ENCODE measurements at places on chromosomes 3 and 15.

DNA sequence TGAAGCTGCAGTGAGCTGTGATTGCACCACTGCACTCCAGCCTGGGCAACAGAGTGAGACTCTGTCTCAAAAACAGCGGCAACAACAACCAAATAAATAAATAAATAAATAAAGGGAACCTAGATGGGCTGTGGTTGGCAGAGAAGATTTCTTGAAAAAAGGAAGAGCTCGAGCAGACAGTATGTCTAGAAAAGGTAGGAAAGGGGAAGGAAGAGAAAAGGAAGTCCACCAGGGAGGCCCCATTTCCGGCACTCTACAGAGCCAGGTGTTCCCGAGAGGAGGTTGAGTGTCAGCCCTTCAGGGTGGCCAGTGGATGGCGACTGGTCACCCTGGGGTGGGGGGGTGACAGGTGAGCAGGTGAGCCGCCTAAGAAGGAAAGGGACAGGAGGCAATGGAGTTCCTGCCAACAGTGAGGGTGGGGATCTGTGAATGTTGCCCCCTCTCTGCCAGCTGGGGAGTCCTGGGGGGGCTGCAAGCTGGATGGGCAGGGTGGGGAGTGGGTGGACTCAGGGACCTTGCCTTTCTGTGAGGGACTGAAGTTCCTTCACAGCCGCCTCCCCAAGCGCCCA, 14.8 kb downstream of the PAQR5 start:
- no peak for DNase-seq

GRCh38 chr3:177487635-177488186, 290.4 kb upstream of the TBL1XR1 start:
- DNase-seq, result no peak

DNA sequence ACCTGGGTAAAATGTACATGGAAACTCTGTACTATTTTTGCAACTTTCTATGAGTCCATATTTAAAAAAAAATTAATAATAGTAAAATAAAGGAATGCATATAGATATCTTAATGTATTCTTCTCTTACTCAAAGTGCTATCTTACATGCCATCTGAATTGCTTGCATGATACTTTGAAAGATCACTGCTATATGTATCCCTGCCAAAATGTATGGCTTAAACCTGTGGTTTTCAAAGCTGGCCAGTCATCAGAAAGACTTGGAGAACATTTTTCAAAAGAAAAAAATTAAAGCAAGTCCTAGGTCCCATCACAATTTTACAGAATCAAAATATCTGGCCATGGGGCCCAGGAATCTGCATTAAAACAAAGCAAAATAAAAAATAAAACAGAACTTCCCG, 262.1 kb downstream of the LPP start:
- DNase-seq, result no peak

- DNase-seq, result no peak
Measured at GRCh38 chr3:186826410-186826975, 16.0 kb upstream of the ADIPOQ start.

- no peak for DNase-seq
Measured at GRCh38 chr3:7927015-7927414, 574.6 kb upstream of the LMCD1 start.

GRCh38 chr3:173465112-173465511, 67.6 kb downstream of the NLGN1 start:
- DNase-seq, result no peak

- no peak for DNase-seq
Measured at GRCh38 chr3:59726279-59726678, 676.5 kb upstream of the CFAP20DC start.

DNA sequence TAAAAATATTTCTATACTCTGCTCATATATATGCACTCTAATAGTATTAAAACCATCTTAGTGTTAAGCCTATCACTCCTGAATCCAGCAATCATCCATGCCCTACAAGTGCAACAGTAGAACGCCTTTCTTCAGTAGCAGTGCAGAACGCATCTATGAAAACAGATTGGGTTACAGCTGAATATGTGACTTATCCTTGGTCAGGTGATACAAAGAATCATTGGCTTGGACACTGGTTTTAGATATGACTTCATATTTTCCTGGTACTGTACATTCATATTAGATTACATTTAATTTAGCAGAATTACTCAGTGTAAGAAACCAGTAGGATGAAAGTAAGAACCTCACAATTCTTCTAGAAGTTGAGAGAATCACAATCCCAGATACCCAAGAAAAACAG, 43.3 kb downstream of the ZNF106 start:
- no peak for DNase-seq

- DNase-seq, result no peak
Measured at GRCh38 chr3:185528532-185528931, 23.9 kb downstream of the LIPH start.

DNA sequence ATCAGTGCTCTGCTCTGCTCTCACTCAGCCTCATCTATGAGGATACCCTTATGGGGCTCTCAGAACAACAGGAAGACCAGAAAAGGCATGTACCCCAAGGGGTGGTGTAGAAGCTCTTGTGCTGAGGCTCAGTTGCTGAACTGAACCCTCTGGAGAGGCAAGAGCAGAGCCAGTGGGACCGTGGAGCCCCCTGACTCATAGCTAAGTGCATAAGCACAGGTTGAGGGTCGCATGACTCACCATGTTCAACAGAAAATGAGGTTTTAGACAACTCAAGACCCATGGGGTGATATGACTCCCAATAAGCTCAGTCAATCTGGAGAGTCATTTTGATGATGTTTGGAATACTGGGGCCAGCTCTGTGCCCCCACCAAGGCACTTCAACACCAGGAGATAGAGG, 37.3 kb downstream of the CRYGS start:
- DNase-seq, result no peak

GRCh38 chr3:179902061-179902460, 134.7 kb downstream of the PEX5L start:
- DNase-seq, result no peak

- DNase-seq, result no peak
Measured at GRCh38 chr3:9070961-9071360, 107.7 kb upstream of the RAD18 start.

DNA sequence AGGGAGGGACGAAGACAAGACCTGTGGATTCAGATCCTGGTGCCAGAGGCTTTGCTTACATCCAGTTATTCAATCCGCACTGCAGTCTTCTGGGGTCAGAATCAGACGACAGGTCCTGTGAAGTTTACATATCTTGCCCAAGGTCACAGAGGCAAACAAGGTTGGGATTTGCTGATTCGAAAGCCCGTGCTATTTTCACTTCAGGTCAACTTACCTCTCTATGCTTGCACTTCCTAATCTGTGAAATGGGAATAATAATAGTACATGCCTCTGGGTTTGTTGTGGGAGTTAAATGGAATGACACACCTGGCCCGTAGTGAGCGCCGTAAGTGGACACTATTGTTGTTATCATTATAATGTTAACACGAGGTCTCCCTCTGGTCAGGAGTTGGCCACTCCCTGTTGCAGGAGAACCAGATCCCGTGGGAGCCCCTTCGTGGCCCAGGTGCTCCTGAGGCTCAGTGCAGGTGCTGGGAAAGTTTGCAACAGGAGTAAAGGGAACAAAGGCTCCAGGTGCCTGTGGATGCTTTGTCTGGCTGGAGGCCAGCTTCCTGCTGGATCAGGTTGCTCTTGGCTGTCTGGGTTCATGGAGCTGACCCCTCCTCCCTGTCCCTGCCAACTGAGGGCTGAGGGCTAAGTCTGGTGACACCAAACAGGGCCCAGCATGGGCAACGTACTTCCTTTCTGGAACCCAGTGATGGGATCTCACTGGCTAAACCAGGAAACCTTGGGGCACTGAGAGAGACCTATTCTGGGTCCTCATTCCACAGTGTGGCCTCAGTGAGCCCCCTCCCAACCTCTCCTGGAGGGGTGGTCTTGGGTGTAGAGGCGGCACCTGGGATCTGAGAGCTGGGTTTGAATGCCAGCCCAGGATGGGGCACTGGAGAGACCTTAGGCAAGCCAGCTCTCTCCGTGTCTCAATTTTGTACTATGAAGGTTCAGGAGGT, 40.1 kb upstream of the SEMA4B start:
- no peak for DNase-seq

DNA sequence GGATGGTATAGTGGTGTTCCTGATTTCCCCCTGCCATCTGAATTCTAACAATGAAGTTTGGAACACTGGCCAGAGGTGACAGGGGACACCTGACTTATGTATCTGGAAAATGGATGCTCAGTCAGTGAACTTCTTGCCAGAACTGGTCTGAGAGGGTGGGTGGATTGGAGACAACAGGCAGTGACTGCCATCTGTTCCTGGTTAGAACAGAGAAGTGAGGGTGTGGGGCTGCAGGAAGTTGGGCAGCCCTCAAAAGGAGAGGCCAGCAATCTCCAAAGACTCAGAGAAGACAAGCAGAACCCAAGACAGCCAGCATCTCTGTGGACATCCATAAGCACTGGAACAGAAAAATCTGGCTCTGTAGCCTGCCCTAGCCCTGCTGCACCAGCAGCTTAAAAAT, 50.5 kb downstream of the ANP32A start:
- no peak for DNase-seq

DNA sequence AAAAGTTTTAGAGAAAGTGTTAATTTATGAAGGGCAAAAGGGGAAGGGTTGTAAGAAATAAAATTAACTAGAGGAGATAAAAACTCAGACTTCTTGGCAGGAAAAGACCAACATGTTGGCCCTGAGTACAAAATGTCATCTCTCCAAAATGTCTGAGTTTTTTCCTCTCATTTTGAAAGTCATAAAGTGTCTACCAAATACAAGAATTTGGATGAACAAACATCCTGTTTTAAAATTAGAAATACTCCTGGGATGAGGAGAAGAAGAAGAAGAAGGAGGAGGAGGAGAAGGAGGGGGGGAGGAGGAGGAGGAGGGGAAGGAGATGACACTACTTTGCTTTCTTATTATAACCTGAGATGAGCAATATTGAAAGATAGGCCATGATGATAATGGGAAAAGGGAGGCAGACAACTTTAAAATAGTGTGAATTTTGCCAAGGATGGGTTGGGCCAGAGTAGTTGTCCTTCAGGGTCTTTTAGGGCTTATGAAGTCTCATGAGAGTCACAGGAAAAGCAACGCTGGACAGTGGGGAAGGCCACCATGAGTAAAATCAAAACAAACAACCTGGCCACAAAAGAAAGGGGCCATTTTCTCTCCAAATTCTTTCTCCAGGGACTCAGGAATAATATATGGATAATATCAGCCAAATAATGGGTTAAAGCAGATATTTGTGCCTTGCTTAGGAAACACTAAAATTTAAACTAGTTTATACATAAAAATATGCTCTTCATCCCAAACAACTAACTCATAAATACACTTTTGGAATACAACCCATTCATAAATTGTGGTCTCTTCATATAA, 632.9 kb downstream of the EPHA3 start:
- DNase-seq, result no peak

GRCh38 chr3:115638991-115639390, 15.7 kb downstream of the GAP43 start:
- no peak for DNase-seq

DNA sequence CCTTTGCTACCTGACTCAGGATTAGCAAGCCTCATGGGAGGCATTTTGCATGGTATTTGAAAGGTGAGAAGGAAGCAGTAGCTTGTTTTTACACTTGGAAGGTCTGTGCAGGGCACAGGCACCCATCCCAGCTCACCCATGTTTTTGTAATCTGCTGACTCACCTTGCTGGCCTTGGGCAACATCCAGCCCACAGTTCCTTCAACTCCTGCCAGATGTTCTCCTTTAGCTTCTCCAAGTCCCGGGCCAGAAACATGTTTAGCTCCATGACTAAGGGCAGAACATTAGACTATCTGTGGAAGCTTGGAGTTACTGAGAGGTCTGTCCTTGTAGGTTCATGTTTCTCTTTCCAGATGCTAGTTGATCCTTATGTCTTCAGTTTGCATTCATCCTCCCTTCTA, 12.4 kb upstream of the ZNF770 start:
- DNase-seq, result no peak

DNA sequence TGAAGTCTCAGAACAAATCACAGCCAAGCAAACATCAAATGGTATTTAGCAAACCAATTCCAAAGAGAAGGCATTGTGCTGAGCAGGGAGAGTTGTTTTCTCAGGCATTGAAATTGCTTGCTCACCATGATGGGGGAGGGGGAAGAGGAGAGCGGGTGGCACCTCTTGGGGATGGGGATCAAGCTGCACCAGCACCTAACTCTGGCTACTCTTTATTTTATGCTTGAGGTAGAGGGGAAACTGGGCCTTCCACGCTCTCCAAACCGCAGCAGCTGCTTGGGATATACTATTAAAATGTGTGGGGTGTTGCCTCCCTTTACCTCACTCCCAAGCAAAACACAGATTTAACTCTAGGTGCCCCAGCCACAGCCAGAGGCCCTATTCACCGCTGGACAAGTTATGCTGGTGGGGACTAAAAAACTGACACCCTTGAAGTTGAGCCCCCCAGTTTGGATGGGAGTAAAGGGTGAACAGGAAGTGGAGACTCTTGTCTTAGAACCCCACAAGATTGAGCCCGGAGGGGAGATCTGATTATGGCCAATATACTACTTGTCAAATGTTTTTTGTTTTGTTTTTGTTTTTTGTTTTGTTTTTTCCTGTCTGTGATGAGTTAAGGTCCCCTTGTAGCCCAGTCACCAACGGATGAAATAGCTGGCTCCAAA, 5.0 kb upstream of the FOXB1 start:
- no peak for DNase-seq

GRCh38 chr15:44082558-44083157, 112.4 kb downstream of the FRMD5 start:
- no peak for DNase-seq

GRCh38 chr15:67152429-67152828, 87.0 kb downstream of the SMAD3 start:
- DNase-seq, result no peak

GRCh38 chr15:97893967-97894366, 66.5 kb upstream of the ARRDC4 start:
- no peak for DNase-seq

DNA sequence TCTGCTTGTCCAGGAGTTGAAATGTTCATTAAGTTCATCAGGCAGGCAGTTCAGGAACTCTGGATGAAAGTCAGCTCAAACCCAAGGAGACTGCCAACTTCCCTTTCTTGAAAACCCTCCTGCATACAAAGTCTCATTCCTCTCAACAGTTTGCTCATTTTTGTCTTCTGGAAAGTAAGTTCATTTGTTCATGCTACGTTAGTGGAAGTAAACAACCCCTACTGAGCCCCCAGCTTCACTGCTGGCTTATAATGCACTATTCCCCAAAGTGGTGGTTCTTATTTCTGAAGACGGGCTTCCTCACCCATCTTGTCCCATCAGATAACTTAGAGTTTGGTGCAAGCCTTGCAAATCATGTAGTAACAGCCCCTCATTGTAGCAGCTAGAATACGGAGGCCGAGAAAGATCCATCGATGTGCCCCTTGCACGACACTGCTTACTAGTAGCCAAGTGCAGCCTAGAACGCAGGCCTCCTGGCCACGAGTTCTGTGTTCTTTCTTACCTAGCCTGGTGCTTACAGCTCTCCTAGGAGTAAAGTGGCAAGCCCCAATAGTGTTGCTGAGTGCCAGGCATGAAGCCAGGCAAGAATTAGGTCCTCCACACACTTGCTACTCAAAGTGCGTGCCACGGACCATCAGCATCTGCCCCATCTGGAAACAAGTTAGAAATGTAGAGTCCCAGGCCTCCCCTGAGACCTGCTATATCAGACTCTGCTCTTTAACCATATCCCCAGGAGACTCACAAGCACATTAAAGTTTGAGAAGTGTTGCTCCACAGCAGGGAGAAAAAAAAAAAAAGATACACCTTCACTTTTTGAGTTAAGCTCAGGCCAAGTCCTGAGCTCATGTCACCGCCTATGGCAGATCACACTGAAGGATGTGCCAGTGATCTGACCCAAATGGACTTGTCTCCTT, 82.5 kb downstream of the RFTN1 start:
- DNase-seq, result no peak

All from left lung (tissue), 14 donors.